ENCODE measurements at places on chromosomes 2 and 18.

DNA sequence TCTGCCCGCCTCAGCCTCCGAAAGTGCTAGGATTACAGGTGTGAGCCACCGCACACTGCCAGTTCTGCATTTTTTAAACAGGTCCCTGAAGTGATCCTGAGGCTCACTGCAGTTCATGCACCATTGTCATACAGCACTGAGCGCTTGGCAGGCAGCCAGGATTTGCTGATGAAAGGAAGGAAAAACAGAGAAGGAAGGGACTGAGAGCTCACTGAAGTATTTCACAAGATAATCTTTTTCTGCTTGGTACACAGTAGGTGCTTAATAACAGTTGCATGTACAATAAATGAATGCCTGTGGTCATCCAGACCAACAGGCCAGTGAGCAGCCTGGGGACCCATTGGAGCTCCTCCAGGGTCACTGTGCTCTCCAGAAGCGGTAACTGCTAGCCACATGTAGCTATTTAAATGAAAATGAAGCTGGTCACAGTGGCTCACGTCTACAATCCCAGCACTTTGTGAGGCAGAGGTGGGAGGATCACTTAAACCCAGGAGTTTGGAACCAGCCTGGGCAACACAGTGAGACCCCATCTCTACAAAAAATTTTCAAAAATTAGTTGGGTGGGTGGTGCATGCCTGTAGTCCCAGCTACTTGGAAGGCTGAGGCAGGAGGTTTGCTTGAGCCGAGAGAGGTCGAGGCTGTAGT lies 33.1 kb upstream of the SMAD7 start:
- no peak for DNase-seq

DNA sequence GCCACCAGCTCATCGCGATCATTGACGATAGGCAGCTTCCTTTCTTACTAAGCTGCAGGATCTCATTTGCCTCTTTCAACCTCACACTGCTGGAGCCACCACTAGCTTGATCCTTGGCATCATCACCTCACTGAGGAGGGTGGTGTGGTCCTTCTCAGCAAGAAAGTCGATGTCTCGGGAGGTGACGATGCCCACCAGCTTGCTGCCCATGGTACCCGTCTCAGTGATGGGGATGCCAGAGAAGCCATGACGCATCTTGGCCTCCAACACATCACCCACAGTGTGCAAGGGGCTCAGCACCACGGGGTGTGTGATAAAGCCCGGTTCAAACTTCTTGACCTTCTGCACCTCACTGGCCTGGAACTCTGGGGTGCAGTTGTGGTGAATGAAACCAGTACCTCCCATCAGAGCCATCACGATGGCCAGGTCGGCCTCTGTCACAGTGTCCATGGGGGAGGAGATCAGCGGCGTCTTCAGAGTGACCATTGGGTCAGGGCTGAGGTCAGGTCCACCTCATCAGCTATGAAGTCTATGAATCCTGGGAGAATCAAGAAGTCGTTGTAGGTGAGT lies 22.5 kb downstream of the CFLAR start:
- no peak for DNase-seq

DNA sequence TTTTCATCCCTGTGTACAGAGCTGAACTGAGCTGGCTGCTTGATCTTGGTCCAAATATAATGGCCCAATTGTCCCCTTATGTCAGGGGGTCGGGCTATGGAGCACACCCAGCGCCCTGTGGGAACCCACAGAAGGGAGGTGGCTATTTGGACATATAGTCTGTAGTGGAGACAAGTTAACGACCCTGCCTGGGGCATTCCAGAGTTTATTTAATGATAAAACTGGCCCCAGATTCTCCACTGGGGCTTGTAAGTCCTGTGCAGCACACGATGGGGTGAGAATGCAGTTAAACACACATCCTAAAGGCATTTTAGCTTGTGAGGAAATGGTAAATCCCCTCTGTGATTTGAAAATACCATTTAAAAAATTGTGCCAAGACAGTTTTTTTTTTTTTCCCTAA lies 72.9 kb downstream of the QPCT start:
- no peak for DNase-seq

GRCh38 chr2:20150806-20151571 lies 73.9 kb downstream of the SDC1 start:
- DNase-seq: no peak

- no peak for DNase-seq
Measured at GRCh38 chr2:238239543-238239862, 335 bp downstream of the HES6 start.

Data from activated CD4-positive, alpha-beta T cell treated with anti-CD3 and anti-CD28 coated beads, Interleukin-2, amount 50 U/mL, for 16 hours (primary cell).